Stimulated activated CD8-positive, alpha-beta memory T cell treated with anti-CD3 and anti-CD28 coated beads, Interleukin-4, amount 100 ng/mL, for 1 hour (primary cell): ENCODE measurements at places on chromosomes 7 and 10.
A peak's percentile ranks its signal among the peaks of the same experiment; 100 is the strongest.

DNA sequence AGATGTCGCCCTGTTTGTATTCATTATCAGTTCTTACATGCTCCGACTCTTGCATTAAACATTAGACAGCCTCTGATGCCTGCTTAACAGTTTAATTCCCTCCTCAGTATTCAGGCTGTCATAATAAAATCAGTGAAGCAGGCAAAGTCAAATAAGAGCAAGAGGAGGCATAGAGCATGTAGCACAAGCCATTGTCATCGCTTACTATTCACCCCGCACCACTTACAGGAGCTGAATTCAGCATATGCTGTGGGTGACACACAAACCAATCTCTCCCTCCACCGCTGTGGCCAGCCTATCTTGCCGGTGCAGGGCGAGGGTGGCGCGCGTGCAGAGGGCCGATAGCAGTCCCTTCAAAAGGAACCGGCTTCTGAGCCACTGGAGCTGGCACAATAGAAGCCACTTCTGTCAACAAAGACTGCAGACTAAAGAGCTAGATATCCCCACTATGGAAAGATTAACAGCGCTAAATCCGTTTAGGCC lies 433.2 kb upstream of the MGMT start:
- DNase-seq = no peak

DNA sequence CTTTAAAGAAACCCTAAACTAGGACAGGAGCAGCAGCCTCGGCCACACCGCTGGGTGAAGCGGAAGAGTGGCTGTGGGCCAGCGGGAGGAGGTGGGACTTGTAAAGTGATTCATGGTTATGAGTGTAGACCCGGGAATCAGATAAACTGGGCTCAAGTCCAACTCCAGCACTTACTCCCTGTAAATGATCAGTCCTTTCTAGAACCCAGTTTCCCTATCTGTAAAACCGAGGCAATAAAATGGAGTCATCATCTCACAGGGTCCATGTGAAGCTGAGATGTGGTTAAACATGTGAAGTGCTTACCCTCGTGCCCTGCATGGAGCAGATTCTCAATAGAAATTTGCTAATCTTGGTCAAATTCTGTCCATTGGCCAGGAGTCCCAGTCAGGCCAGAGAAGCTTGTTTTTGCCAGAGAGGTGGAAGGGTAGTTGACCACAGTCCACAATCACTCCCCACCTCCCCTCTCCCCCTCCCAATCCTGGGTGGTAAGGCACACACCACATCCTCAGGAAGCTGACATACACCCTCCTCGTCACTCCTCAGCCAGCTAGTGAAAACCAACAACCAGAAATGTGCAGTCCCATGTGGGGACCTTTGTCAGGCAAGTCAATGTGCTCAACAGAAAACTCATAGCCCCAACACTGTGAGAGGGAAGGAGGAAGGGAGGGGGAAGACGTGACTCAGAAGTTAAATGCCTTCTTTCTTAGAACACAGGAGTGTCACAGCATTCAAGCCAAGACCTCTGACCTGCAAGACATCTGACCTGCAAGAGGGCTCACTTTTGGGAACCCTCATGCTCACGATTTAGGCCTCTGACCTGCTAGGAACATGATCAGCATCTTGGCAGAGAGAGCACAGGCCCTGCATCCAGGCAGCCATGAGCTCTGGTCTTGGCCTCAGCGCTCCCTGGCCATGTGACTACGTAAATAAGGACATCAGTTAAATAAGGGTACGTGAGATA lies 145.1 kb downstream of the PLXNA4 start:
- DNase-seq = peak; percentile 31

GRCh38 chr7:117706210-117706609 lies 167.0 kb downstream of the CTTNBP2 start:
- DNase-seq = no peak

DNA sequence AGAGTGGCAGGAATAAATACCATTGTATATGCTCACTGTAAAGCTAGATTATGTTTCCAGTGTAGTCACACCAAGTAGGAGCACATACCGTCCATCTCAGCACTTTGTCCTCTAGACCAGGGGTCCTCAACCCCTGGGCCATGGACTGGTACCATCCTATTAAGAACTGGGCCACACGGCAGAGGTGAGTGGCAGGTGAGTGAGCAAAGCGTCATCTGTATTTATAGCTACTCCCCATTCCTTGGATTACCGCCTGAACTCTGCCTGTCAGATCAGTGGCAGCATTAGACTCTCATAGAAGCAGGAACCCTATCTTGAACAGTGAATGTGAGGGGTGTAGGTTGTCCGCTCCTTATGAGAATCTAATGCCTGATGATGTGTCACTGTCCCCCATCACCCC lies 735.3 kb downstream of the MAGI2 start:
- no peak for DNase-seq

DNA sequence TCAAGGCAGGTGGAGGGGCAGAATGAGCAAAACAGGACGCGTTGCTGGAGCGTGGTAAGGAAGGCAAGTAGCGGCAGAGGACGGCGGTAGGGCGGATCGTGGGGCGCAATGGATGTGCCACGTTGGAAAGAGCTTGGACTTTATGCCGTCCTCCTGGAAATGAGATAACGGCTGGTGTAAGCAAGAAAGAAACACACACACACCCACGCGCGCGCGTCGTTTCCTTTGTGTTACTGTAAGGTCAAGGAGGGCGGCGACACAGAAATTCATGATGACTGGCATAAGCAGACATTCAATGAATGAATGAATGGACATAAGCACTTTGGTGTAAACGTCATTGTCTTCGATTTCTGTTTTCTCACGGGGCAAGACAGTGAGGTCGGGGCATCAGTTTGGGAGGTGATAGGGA lies 683 bp upstream of the ENTPD7 start:
- peak; percentile 13 for DNase-seq

- no peak for DNase-seq
Measured at GRCh38 chr10:105139363-105139896, 498.3 kb downstream of the SORCS3 start.

- DNase-seq = no peak
Measured at GRCh38 chr10:116710076-116710475, 32.3 kb downstream of the HSPA12A start.

DNA sequence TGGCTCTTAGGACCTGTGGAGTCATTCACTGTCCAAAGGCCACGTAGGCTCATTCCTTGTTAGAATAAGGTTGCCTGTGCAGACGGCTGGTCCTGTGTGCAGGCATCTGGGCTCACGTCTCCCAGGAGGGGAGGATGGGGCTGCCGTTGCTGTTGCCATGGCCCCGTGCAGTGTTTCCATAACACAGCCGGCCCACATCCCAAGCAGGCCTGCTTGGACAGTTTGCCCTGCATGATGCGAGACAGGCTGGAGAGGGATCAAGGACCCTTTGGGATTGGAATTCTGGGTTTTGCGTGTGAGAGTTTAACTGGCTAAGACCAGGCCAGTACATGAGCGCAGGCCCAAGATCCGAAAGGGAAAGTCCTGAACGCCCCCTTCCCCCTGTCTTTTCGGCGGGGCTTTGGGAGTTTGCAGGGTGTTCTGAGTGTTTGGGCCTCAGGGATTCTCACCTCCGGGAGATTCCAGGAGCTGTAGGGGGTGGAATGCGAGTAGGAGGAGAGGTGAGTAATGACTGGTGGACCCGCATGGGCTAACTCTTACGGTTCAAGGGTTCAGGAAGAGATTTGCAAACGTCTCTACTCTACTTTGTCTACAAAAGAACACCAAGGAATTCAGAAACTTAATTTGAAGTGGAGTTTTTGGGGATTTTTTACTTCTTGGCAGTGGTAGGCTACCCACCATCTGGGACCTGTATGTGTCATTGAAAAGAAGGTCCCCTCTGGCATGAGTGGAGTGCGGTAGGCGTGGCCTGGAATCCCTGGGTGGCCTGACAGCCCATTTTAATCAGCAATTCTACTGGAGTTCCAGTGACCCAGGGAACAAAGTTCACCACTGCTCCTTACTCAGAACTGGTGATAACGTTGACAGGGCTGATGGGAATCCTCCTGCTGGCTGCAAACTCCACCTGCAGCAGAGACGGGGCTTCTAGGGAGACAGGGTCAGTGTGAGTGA lies 125.4 kb downstream of the ITIH5 start:
- DNase-seq = no peak

DNA sequence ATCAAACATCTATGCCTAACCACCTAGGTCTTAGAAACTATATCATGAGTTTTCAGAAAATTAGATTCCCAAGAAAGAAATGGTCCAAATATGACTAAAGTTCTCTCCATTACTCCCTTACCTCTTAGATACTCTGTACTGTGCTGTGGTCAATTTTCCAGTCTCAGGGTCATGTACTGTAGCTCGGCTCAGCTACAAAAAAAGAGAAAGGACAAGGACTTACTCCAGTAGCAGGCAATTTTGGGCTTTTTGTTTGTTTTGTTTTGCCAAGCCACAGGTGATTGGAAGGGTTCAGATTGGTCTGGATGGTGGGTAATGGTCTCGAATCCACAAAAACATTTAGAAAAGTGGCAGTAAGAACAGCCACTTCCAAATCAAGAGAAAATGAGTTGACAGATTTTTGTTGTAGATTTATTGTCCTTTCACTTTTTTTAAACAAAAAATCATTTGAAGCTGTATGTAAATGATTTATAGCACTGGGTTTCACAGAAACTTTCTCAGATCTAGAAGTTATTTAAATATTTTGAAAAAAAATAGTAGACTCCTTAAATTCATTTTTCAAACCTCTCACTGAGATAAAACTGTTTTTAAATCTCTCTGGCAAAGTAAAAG lies 52.8 kb downstream of the P4HA1 start:
- no peak for DNase-seq

DNA sequence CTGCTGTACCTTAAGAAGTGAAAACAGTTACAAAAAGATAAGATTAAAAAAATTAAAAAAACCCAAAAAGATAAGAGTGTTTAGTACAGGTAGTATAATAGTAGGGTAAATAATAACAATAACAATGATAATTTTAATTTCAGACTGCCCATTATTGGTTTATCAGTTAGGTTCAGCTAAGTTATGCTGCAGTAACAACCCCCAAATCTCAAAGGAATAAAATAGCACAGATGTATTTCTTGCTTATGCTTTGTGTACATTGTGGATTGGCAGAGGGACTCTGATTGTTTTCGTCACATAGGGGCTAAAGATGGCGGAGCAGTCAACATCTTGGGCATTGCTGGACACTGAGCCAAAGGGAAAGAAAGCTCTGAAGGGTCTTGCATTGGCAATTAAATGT lies 264.6 kb downstream of the LRMDA start:
- no peak for DNase-seq

DNA sequence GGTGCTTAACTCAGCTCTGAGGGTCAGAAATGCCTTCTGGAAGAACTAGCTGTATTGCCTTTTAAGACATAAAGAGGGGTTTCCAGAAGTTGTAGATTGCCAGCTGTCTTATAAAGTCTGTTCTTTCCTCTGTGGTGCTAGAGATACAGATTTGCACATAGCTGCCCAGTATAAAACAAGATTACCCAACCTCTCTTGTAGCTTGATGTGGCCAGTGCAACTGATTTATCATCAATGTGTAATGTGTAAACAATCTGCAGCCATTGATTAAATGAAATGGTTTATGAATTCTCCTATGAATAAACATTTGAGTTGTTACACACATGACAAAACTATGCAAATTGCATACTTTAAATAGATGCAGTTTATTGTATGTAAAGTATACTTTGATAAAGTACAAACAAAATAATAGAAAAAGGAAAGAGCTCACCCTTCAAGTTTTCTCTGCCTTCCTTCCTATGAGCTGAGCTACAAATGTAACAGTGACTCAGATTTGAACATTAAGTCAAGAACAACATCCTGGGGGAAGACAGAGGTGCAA lies 195.2 kb downstream of the TMEM26 start:
- DNase-seq = no peak

DNA sequence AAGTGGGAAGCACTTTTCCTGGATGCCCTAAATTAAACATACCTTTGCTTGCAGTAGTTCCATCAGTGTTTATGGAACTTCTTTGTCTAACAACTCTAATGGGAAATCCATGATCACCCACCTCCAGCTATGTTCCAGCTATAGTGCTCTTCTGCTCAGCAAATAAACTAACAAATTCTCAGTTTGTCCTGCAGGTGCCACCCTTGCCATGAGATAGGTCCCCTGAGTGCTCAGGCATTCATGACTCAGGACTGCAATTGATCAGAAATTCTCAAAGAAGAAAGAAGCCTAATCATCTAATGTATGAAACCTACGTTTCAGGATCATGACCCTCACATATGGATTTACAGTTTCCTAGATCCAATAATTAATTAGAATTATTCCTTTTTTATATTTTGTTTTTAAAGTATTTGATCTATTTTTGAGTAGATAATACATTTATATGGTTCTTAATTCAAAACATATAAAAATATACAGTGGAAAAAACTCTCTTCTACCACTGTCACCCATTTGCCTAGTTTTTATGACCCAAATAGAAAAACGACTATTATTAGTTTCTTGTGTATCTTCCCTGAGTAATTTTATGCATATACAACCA lies 48.7 kb upstream of the DYNC1I1 start:
- DNase-seq = no peak

GRCh38 chr10:114384181-114384580 lies 20.1 kb downstream of the AFAP1L2 start:
- no peak for DNase-seq

DNA sequence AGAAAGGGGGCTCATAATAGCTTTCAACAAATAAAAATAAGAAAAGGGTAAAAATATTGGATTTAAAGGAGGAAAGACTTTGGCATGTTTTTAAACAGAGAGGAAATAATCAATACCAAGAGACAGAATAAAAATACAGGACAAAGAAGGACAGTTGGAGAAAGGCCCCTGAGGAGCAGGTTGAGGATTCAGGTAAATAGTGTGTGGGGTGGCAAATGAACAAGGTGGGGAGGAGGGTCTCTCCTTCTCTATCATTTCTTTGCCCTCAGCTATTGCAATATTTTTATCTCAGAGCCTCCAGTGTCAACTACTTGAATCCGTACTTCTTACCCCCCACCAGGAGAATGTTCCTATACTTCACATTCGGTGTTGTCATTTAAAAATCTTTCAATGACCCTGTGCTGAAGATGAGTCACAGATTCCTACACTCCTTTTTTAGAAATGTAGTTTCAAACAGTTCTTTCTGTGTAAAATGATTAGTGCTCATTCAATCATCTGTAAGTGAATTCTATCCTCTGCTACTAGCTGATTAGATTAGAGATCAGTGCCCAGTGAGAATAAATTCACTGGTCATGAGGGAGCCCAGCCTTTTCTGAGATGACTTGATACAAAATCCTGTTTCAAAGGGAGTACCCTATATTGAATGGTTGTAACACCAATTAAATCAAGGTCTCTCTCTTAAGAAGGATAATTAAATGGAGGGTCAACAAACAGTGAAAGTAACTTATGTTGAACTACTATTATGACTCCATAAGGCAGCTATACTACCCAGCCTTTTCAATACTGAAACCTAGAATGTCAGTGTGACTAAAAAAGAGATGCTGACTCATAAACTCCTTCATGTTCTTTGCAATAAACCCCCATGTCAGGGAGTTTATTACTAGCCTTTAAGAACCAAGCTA lies 50.4 kb upstream of the WNT16 start:
- no peak for DNase-seq
